Dermis blood vessel endothelial cell (primary cell): ENCODE measurements at places on chromosomes 4 and X. TPM values are rescaled to one million over a fixed set of nuclear protein-coding genes. Genes with fewer than 3 reads are reported as not detected.

- DNase-seq: peak; percentile 11
These were observed 2.7 kb downstream of the GEMIN8 start for GRCh38 chrX:14027036-14027435.

DNA sequence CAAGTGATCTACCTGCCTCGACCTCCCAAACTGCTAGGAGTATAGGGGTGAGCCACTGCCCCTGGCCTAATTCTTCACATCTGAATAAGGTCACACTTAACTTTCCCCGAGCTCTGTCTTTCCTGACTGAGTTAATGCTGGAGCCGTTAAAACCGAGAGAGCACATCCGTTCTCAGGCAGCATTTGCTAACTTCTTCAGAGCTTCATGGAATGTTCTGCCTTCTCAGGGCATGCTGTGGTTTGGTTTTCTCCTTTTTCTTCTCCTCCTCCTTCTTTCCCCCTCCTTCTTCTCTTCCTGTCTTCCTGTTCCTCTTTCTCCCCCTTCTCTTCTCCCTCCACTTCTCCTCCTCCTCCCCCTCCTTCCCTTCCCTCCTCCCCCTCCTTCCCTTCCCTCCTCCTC is 119.9 kb downstream of the ASMT start:
- no peak for DNase-seq

DNA sequence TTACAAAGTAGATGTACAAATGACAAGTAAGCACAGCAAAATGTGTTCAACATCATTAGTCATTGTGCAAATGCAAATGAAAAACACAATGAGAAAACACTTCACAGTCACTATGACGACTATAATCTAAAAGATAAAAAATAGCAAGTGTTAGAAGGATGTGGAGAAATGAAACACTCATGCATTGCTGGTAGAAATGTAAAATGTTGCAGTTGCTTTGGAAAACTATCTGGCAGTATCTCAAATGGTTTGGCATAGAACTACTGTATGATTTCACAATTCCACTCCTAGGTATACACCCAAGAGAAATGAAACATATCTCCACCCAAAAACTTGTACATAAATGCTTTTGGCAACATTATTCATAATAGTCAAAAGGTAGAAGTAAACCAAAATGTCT is 459.7 kb upstream of the TRAM1L1 start:
- DNase-seq: no peak

Gene MID1
- 52.9 and 63.8 TPM in 2 replicates for total RNA-seq

Gene GRIA2
- total RNA-seq: not detected in 2 replicates

DNA sequence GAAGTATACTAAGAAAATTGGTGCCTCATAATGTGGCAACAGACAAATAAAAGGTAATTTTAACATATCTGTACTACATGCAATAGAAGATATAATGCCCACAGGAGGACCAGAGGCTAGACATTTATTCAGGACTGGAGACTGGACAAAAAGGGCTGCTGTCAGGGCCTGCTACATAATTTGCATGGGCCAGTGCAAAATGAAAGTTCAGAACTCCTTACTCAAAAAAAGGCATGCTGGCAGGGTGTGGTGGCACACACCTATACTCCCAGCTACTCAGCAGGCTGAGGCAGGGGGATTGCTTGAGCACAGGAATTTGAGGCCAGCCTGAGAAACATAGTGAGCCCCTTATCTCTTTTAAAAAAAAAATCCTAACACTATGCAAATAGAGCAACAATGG is 12.4 kb upstream of the MAOA start:
- DNase-seq: no peak

DNA sequence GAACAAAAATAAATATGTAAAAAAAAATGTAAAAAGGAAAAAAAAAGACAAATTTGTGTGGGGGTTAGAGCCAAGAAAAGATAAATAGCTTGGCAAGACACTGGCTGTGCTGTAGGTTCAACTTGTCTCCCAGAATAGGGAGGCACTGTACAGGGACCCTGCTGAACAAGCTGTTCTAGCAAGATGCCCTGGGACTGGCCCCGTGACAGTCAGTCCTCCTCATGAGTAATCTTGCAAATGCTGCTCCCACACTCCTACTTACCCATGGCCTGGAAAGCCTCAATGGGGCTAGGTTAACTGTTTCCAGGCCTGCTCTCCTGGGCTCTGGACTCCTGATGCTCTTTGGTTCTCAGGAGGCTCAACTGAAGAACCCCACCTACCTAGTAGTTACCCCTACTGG is 106.8 kb downstream of the ATG4A start:
- DNase-seq: no peak

DNA sequence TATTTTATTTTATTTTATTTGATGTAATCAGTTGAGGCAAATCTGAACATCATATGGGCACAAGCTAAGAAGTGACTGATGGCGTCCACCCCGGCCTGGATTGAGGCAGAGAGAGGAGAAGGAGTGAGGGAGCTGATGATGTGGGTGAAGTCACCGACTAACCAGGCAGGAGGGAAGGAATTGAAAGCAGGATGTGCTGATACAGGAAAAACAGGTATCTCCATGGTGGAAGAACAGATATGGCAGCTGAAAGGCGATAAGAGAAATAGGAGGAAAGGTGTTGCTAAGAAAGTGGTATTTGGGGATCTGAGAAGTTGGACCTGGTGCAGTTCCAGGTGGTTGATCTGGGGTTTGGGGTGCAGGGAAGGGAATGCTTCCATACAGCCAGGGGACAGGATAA is 37.6 kb upstream of the GYPB start:
- no peak for DNase-seq

- DNase-seq: no peak
These were observed 125.2 kb downstream of the AREG start for GRCh38 chr4:74570095-74570494.

DNA sequence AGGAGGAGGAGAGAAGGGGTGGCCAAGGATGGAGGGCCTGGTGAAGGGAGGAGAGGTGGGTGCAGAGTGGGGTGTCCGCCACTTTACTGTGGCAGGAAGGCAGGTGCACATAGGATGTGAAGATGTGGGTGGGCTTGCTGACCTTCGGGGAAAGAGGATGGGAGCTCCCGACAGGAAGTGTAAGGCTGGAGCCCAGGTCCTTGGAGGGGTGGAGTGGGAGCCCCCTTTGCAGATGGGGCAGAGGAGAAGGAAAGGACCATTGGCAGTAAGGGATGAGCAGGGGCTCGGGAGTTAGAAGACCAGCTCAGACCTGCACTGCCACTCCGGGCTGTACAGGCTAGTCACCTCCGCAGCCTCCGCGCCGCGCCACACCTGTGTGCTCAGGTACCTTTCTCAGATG is 89.5 kb downstream of the EVC start:
- DNase-seq: no peak

DNA sequence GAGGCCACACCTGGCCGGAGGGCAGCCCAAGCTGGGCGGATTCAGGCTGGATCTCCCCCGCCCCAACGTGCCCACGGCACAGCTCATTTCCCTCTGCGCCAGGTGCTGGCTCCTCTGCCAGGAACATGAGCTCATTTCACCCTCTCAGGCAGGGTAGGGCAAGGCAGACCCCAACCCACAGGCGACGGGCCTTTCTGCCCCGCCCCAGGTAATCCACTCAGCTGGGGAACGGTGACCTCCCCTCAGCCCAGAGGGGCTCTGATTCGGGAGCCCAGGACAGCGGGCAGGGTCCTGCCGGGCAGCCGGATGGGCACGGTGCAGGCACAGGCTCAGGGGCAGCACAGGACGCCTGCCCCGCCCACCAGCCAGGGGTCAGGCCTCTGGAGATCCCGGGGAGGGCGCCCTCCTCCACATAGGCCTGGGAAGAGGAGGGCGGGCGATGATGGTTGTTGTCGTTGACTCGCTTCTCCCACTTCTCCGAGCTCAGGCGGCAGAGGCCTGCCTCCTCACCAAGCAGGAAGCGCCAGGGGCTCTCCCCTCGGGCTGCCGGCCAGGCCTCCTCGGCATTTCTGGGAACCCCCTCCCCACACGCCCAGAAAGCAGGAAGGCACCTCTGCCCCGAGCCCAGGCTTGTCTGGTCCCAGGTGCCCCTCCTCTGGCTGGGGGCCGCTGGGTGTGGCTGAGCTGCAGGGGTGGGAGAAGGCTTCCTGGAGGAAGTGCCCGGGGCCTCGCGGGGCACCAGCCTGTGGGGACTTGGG is 31.1 kb downstream of the TACC3 start:
- peak; percentile 30 for DNase-seq

GRCh38 chr4:24771241-24771640 is 24.1 kb upstream of the SOD3 start:
- no peak for DNase-seq

Gene FNIP2
- total RNA-seq: 59.6 and 62.3 TPM in 2 replicates

- peak; percentile 89 for DNase-seq
These were observed 13.0 kb downstream of the EXOC1 start for GRCh38 chr4:55866290-55866907.

Gene HTN3
- total RNA-seq: not detected in 2 replicates

Gene THOC2
- 74.5 and 78.5 TPM in 2 replicates for total RNA-seq

DNA sequence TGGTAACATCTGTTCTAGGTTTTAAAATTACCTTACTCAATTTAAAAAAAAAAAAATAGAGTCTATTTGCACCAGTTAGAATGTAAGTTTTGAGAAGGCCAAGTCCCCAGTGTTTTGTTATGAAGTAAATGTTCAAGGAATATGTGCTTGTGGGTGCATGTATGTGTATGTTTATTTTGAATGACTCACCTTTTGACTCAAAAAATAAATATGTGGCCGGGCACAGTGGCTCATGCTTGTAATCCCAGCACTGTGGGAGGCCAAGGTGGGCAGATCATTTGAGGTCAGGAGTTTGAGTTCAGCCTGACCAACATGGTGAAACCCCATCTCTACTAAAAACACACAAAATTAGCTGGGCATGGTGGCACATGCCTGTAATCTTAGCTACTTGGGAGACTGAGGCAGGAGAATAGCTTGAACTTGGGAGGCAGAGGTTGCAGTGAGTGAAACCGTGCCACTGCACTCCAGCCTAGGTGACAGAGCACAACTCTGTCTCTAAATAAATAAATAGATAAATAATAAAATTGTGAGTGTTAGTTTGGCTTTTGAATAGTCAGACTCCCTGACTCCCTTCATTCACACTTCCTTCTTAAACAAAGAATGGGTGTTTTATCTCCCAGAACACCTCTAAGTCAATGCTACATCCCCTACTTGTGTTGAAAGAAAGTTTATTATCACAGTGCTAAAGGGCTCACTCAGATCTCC is 511.3 kb upstream of the PCDH7 start:
- no peak for DNase-seq

DNA sequence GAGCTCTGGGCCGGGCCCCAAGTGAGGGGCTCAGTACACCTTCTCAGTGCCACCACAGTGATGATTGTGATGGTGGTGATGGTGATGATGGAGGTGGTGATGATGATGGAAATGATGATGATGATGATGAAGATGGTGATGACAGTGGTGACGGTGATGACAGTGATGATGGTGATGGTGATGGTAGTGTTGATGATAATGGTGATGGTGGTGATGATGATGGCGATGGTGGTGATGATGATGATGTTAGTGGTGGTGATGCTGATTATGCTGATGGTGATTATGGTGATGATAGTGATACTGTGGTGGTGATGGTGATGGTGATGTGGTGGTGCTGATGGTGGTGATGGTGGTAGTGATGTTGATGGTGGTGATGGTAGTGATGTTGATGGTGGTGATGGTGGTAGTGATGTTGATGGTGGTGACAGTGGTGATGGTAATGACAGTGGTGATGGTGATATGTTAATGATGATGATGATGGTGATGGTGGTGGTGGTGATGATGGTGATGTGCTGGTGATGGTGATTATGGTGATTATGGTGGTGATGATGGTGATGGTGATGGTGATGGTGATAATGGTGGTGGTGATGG is 29.9 kb downstream of the HMX1 start:
- DNase-seq: no peak

Gene SLC6A14
- total RNA-seq: not detected in 2 replicates

Gene PABPC1L2A
- total RNA-seq: not detected in 2 replicates

DNA sequence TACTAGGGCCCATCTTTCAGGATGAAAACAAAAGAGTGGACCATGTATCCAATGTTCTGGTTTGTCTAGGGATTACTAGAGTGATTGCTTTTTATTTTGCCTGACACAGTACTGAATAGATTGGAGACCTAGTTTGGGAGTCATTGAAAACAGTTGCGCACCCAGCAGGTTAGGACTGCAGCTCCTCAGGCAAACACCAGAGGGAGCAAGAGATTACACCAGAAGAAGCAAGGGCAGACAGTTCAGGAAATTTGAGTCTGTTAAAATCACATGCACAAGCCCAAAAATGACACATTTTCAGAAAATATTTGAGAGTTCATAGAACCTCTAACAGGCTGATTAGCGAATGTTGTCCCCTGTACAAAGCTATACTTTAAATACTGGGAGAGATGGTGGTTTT is 55.6 kb downstream of the CYLC1 start:
- peak; percentile 2 for DNase-seq

GRCh38 chrX:120264341-120264740 is 13.7 kb downstream of the ZBTB33 start:
- no peak for DNase-seq

DNA sequence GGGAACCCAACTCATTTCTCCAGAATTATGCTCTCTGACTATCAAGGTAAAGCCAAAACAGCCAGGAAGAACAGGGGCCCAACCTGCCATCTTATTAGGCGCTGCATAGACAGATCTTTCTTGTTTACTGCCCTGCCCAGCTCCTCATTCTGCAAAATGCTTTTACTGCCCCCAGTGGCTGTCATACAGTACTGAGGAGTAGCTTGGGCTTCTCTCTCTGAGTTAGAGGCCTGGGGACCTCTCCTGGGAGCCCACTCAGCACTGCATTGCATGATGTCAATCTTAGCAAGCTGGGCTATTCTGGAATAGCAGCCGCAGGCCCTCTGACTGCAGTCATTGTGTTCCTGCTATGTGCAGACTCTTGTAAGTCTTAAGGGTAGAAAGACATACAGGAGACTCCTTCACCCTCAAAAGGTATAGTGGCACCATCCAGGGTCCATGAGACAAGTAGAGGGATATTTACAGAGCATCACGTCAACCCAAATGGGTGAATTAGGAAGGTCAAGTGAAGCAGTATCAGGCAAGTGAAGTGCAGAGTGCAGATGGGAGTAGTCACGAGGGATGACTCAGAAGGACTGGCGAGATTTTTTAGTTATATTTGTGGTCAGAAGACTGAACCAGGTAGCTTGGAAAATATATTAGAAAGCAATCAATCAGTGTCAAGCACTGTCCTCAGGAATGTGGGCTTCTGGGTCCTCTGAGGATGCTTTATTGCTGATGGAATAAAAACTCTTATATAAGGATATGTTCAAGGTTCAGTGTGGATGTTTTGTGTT is 294.1 kb upstream of the SFRP2 start:
- no peak for DNase-seq

DNA sequence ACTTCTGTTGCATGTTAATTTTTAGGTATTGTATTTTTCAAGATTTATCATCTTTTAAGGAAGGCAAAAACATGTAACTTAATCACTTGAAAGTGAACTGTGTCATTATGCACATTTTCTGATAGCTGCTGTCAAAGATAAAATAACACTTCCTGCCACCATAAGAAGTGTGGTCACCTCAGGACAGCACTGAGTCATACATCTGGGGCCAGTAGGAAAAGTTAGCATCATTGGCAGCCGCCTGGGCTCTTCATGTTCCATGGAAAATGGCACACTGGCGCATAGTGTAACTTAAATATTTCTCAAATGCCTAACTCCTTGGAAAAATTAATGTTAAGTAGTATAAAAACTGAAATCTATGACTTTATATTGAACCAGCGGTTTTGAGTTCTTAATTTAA is 24.2 kb downstream of the CNKSR2 start:
- DNase-seq: no peak

Gene CFAP47
- not detected in 2 replicates for total RNA-seq

Gene SPANXA1
- total RNA-seq: not detected in 2 replicates
